Brain pericyte (primary cell): ENCODE measurements at places on chromosomes 6 and 20.

DNA sequence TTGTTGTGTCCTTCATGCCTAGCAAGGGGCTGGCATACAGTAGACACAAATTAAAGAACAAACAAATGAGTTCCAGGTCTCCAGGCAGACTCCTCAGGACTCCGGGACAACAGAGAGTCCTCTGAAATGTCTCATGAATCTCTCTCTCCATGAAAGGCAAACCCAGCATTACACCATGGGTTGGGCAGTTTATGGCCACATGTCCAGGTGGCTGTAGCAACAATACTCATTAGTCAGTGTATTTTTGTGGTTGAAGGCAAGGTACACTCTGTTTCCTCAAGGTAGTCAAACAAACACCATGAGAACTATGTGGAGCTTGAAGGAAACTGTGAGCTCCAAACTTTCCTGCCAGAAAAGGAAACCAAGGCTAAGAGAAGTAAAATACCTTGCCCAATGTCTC is 62.2 kb downstream of the KCNB1 start:
- no peak for DNase-seq

- no peak for DNase-seq
Measured at GRCh38 chr6:142378138-142378875, 76.5 kb downstream of the ADGRG6 start.

DNA sequence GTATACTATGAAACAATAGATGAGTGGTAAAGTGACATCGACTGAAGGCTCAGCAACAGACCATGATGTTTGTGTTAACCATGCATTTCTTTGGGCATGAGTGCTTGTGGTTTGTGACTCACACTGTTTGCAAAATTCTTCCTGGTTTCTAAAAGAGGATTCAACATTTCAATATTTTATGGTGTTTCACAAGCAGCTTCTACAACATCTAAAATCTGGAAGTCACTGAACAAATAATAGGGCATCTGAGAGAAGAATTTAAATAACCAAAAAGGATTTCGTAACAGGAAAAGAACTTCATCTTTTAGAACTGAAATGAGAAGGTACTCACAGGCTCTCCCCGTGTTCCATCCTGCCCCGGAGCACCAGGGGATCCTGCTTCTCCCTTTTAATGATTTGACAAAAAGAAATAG is 146.2 kb downstream of the COL21A1 start:
- peak; percentile 77 for DNase-seq

DNA sequence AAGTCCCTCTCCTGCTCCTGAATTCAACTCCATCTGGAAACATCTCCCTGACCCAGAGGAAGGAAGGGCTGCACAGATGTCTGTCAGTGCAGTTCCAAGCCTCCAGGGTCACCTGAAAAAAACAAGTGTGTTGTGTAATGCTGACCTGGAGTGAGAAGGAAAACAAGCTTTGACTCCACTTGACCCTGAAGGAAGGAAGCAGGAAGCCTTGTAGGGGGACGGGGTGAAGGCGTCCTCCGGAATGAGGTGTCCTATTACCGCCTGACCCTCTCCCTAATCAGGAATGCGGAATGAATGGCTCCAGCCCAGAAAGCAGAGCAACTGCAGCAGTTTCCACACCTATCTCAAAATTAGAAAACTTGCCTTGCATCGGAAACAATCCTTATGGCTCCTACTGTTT is 13.9 kb upstream of the ADGRF5 start:
- no peak for DNase-seq

DNA sequence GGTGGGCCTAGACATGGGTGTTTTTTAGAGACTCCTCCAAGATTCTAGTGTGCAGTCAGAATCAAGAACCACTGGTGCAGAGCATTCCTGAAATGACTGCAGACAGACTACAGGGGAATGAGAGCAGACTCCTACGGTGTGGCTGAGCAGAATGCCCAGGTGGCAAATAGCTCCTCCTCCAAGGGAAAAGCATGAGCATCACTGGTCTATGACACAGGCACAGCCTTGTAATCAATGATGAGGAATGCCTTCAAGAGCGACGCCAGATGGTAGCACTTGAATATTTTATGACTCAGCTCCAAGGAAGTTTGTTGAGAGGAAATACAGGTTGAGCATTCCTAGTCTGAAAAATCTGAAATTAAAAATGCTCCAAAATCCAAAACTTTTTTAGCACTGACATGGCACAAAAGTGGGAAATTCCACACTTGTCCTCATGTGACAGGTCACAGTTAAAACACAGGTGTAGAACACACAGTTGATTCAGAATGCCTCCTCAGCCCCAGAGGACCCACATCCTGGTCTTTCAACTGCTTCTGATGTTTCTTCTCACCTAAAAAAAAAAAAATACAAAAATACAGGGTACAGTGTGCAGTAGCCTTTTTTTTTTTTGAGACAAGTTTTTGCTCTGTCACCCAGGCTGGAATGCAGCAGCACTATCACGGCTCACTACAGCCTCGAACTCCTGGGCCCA is 10.6 kb upstream of the FAM8A1 start:
- DNase-seq, result no peak

DNA sequence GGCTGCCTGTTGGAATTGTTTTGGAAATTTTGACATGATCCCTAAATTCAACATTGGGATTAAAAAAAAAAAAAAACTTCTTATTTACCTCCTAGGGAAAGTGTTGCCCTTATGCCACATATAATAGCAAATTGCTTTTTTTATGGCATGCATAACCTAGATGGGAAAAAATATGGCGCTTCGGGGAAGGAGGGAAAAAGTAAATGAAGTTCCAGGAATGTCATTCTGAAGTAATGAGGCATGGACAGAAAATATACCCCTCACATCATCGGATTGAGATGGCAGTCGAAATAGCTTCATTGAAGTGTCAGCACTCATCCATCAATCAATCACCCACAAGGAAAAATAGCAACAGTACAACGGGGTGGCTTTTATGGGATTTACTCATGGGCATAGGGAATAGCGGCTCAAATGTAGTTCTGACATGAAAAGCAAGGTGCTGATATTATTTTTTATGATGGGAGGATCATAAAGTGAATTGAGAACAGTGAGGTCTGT is 104.8 kb downstream of the ZNF217 start:
- no peak for DNase-seq

DNA sequence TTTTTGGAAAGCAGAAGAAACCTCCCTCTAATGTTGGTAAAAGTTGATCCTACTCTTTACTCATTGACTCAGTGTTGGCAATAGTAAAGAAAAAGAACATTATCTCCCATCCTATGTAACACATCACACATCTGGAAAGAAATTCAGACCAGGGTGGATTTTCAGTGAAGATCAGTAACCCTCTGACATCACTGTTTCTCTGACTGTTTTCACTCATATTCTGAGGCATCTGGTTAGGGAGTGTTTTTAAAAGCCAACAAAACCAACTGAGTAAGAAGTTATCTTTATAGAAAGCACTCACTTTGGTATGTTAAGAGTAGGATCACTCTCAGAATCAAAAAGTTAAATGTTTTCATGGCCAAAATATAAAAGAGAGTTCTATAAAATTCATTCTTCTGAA is 143.6 kb downstream of the DST start:
- no peak for DNase-seq

DNA sequence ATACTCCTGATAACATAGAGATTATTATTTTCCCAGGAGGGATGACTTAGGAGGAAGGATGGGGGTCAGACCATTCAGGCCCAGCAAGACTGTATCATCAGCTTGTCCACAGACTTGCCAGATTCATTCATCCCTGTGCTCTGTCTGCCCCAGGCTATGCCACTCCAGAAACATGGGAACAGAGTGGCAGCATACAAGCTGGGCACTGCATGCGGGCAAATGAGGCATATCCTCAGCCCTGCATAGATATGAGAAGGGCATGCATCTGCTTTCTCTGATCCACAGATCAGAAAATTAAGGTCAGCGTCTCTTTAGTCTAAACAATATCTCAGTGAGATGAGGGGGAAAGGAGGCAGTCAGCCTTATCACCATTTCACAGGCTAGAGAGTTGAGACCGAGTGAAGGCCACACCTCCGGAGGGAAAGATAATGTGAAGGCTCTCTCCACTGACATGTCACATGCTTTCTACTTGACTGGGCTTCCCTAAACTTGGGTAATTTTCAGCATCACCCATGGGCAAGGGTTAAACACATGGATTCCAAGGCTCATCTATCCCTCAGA is 140.5 kb downstream of the TFAP2B start:
- DNase-seq, result no peak

- DNase-seq, result no peak
Measured at GRCh38 chr6:5278565-5279120, 17.3 kb downstream of the FARS2 start.

DNA sequence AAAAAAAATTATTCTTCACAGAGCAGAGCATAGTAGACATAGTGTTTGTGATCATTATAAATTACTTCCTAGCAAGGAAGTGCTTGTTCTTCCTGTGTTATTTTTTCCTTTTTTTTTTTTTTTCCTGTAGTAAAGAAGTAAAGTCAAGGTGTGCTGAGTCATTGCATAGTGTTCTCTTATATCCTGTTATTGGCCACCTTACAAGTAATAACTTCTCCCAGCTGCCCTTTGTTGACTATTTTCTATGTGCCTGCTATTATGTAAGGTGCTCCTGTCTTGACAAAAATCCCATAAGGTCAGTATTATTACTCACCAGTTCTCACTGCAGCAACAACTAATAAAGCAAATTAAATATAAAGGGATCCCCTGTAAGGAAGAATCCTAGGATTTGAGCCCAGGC is 195.3 kb downstream of the GJA1 start:
- no peak for DNase-seq

DNA sequence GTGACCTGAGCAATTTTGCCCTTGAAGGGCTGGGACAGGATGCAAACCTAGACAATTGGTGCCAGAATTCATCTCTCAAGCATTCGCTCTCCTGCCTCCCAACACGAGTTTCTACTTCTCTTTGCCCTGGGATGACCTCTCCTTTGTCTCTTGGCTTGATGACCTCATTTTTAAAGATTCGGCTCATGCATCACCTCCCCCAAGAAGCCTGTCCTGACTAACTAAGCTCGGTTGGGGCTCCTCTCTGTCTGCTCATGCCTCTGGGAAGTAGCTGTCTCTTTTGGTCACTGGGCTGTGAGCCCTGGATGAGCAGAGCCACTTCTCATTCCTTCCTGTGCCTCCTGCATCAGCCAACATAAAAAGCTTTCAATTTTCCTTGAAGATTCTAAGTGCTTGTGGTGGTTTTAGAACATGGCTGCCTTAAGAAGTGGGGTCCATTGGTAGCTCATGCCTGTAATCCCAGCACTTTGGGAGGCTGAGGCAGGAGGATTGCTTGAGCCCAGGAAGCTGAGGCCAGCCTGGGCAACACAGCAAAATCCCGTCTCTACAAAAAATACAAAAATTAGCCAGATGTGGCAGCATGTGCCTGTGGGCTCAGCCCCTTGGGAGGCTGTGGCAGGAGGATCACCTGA is 11.1 kb upstream of the TCF15 start:
- DNase-seq, result no peak

GRCh38 chr20:59405226-59406200 is 105.1 kb downstream of the EDN3 start:
- DNase-seq, result no peak

DNA sequence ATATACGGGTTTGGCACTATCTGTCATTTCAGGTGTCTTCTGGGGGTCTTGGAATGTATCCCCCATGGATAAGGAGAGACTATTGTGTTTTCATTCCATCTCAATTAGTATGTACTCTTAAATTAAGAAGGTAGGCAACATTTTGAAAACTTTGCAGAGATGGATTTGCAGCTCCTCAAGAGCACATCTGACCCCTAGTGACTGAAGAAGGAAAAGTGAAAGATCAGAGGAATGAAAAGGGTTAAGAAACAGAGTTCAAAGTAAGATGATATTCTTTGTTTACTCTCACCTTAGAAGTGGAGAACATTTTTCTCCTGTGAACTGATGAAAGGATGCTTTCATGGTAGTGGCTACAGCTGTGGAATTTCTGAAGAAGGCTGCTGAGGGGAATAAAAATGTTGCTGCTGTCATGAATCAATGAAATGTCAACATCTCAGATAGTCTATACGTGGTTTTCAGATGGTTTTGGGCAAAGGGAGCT is 41.5 kb downstream of the SH3BGRL2 start:
- no peak for DNase-seq

DNA sequence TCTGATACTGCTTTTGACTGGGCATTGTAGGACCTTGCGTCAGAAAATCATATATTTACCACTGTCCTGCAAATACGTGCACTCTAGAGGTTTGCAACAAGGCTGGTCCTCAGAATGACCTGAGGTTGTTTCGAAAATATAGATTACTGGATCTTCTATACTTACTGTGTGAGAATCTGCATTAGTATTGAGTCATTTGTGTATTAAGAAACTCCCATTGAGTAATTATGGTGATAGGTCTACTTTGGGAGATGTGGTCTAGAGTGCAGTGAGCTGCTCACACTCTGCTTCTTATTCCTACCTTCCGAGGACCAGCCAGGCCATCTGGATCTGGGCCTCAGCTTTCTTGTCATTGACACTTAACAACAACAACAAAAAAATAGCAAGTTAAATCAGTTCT is 9.6 kb downstream of the KLHL32 start:
- DNase-seq, result no peak

DNA sequence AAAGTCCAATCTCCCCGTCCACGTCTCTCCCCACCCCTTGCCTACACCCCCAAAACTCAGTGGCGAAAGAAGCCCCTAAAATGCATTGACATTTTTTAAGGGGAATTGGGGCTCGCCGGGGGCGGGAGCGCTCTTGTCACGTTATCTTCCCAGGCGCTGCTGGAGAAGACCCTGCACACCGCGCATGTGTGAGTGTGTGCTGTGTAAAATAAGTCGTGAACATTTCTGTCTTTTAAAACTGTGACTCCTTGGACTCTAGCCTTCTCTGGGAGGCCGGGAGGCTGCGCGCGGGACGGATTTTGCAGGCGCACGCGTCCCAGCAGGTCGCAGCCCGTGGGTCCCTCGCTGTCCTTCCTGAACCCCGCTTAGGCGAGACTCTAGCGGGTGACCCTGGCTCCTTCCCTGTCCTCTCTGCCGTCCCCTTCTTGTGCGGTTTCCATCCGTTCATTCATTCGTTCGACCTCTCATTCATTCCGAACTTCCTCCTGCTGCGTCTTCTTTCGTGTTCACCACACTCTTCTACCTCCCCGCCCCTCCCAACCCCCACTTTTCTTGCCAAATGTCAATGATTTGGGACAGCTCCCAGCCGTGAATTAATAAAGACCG is 2.2 kb downstream of the NRN1 start:
- DNase-seq, result no peak

DNA sequence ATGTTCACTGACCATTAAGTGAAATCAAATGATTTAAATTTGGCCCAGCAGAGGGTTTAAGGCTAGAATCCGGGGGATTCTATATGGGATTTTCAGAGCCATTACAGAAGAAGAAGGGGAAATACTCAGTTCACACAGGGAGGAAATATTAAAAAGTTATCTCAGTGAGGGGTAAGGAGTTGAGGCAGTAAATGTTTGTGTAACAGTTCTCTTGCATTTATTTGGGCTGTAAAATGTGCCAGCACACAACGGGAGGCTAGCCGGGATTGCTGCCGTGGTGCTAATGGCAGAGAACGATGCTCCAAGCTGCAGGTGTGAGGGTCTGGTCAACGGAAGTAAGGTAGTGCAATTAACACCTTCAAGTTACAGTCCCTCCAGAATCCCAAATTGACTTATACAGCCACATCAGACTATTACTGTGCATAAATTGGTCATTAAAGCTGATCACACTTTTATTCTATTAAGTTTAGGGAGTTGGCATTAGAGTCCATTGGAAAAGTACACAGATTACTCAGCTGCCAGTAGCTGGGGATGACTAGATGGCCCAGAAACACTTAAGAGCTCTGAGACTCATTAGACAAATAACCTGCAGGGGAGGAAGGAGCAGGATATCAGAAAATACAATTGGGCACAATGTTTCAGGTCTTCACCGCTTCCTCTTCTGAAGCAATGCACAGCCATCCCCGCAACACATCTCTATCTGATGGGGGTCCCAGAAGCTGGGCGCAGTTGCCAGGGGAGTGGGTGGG is 31.3 kb downstream of the PPP1R3G start:
- DNase-seq, result no peak

- no peak for DNase-seq
Measured at GRCh38 chr6:146347690-146348089, 195.9 kb upstream of the RAB32 start.
